ENCODE measurements at places on chromosomes 11 and 22. TPM values are rescaled to one million over a fixed set of nuclear protein-coding genes. Genes with fewer than 3 reads are reported as not detected.

The UCP3 gene
- 4.0 TPM for total RNA-seq

DNA sequence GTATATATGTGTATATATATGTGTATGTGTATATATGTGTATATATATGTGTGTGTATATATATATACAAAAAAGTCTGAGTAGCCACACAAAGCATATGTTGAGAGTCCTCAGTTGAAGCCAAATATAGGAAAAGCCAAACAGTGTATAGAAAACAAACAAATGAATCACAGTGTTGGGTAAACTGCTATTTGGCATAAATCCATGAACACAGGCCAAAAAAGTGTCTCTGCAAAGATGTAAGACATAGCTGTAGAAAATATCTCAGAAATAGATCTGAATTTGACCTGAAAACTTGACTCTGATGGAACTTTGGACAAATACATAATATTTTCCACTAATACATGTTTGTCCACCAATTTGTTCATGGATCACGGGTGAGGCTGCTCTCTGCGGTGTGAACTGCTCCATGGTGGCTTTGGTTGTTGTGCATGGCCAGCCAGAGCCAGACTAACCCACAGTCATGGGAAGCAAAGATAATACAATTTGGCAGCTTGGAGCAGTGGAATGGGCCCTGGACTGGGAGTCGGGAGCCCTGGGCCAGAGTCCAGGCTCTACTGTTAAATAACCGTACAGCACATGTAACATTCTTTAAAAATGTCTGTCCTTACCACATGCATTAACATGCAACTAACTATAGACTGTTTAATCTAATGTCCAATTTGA, 76.9 kb upstream of the EED start:
- no peak for DNase-seq

DNA sequence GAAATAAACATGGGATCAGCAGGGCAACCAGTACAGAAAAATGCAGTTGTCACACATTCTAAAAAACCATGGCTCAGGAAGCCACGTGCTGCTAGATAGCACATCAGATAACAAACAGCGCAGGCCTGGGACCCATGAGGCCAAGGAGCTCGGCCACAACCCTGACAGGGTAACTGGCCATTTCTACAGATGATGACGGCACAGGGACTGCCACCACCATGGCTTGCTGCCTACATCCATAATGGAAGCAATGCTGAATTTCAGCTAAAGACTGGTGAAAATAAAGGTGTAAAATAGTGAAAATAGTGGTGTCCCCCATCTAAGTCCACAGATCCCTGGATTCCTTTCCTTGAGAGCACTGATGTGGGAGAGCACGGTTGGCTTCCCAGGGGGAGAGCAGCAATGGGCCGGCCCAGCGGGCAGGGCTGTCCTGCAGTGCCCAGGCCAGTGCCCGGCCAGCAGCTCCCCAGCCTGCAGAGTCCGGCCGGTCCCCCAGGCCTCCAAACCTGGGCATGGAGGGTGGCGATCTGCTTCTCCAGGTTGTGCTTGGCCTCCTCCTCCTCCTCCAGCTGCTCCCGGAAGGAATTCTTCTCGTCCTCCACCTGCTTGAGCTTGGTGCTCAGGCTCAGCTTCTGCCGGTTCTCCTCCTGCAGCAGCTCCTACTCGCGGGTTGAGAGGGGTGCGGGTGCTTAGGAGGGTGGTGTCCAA, 40.0 kb downstream of the APOL1 start:
- DNase-seq = no peak

DNA sequence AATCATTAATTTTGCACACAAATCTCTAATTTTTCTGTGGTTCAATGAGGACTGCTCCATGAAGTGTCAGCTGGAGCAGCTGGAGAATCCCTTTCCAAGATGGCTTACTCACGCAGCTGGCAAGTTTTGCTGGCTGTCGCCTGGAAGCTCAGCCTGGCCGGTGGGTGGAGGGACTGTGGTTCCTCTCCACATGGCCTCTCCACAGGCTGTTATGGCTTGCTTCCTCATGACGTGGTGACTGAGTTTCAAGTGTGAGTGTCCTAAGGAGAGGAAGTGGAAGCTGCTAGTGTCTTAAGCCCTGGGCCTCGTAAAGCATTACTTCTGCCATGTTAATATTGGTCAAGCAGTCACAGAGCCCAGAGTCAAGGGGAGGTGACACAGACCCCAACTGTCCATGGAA, 14.0 kb upstream of the NRIP3 start:
- no peak for DNase-seq

The INPPL1 gene
- 171 TPM for total RNA-seq

GRCh38 chr11:102500829-102501228, 29.7 kb downstream of the MMP7 start:
- no peak for DNase-seq

The TRIM29 gene
- total RNA-seq = not detected

The ALDH3B1 gene
- total RNA-seq = 0.45 TPM

The P2RY6 gene
- 0.44 TPM for total RNA-seq

The MS4A4E gene
- total RNA-seq = not detected

The OR4P4 gene
- total RNA-seq = not detected

GRCh38 chr11:86174101-86175046, 70.2 kb upstream of the EED start:
- DNase-seq = no peak

The OR56A1 gene
- not detected for total RNA-seq

DNA sequence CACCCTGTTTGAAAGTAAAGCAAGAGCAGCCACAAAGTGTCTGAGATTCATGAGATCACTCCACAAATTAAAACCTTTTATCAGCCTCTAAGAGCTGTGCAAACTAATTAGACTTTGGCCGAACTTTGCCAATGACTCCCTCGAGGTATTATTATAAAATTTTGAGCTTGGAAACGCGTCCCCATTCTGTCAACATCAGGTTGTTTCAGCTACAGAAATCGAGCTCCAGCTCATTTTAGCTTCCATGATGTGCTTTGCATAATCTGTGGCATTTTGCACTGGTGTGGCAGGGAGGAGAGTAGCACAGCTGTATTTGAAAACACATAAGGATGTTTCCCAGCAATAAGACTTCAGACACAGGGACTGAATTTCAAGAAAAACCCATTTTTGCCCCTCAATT, 872.2 kb downstream of the NTM start:
- no peak for DNase-seq

GRCh38 chr11:68261749-68262543, 9.8 kb downstream of the C11orf24 start:
- no peak for DNase-seq

DNA sequence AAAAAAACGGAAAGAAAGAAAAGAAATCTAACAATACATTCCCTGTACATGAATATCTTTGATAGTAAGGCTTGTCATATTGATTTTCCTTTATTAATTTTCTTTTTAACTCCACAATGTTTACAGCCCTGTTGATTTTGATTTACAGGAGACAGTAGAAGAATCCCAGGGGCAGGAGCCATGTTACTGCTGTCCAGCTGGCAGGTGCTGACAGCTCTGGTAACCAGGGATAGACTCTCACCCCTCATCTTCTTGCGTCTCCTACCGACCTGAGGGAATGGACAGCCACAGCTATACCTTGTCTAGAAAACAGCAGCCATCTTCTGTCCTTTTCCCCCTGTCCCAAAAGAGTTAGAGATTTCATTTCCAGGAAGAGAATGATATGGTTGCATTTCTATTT, 37.4 kb downstream of the PRDM10 start:
- DNase-seq = no peak

GRCh38 chr11:2943711-2944118, 14.5 kb upstream of the PHLDA2 start:
- DNase-seq = no peak

DNA sequence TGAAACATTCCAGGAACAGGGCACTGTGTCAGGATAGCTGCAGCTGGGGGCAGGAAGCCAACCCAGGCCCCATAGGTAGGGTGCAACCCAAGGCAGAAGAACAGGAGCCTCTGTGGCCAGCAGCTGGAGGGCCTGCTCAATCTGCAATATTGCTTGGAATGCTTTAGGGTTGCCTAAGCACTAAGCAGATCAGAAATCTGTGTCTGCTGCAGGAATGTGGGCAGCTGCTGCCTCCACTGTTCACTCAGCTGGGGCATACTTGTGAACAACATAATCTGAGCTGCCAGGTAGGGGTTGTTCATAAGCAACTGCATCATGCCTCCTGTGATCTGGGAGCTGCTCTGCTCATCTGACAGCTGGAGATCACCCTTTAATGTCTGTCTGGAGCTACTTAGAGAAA, 1.7 kb downstream of the UBQLNL start:
- DNase-seq = no peak

DNA sequence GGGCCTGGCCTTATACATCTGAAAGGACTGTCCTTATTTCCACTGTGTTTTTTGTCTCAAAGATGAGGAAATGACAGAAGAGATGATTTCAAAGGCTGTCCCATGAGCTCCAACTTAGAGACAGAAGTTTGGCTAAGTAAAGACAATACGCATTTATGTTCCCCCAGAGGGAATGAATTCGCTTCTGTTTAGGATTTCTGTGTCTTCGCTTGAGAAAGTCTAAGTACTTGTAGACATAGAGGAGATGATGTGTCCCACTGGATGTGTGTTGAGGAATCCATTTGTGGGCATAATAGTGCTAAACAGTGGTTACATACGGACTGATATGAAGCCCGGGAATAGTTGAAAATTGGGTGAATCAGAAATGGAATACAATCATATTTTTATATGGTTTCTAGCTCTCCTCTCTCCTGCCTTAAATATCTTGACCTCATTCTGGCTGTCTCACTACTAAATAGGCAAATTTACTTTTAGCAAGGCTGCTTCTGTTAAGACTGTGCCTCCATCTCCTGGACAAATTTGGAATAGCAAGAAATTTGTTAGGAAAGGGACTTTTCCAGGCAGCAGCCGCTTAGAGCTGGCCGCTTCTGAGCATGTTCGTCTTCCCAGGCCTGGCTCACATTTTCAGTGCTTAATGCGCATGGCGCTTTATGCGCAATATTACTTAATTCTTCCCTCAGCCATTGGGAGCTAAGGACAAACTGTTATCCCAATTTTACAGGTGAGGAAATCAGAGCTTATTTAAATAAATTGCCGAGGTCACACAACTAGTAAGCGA, 1.9 kb upstream of the PEX26 start:
- DNase-seq = no peak

DNA sequence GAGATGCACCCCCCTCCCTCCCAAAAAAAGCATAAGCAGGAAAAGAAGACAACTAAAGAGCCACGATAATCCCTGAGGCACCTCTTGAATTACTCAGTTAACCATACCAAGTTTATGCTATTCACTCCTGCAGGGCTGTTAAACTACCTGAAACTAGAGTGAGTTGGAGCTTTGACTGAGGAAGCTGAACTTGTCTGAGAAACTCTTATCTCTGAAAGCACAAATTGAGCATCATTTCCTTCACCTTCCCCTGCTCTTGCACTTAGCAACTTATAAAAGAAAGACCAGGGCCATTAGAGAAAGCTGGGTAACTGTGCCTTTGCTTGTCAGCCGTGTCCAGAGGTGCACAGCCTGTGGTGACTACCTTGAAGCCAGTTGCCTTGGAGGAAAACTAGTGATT, 745.6 kb downstream of the NELL1 start:
- DNase-seq = no peak

The APOBEC3C gene
- 124 TPM for total RNA-seq

DNA sequence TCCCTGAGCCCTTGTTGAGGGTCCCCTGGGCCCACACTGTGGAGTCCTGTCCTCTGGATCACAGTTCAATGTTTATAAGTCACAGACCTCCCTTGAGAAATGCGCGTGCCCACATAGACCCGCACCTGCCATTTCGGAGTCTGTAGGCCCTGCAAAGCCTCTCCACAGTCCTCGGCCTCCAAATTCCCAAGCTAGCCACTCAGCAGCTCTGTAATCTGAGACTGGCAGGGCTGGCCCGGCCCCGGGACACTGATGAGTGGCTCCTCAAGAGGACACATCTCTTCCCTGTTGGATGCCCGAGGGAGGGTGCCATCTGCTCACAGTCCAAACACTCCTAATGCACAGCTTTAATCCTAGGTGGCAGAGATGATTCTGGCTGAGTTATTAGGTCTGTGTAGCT, 39.1 kb downstream of the B3GAT1 start:
- DNase-seq = no peak

GRCh38 chr22:47417699-47418098, 655.2 kb downstream of the TBC1D22A start:
- no peak for DNase-seq

DNA sequence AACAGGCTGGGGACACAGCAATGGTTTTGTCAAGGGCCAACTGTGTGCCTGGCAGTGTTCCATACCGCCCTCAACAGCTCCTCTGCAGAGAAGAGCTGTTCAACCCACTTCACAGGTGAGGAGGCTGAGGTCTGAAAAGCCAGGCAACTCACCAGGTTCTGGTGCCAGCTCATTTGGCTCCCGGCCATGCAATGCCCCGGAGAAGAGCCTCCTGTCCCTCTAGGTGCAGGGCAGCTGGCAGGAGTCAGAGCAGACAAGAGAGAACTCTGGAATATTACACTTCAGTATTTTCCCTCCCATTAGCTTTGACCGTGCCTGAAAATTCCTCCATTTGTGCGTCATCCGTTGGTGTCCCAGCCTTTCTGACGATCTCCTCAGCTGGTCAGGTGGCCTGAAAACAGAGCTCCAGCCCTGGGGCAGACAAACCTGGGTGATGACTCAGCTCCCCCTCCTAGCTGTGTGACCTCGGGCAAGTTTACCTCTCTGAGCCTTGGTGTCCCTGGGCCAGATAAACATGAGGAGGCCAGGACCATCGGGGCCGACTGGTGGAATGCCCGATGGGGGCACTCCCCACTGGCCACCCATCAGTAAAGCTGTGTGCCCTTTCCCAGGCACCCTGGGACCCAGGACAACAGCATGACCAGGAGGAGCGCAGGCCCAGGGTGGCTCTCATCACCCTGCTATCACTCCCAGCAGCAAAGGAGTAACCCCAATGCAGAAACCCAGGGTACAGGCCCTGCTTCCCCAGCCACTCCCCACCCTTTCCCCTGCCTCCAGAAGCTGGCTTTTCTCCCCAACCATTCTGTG, 9.6 kb upstream of the C1QTNF6 start:
- DNase-seq = peak; percentile 41

DNA sequence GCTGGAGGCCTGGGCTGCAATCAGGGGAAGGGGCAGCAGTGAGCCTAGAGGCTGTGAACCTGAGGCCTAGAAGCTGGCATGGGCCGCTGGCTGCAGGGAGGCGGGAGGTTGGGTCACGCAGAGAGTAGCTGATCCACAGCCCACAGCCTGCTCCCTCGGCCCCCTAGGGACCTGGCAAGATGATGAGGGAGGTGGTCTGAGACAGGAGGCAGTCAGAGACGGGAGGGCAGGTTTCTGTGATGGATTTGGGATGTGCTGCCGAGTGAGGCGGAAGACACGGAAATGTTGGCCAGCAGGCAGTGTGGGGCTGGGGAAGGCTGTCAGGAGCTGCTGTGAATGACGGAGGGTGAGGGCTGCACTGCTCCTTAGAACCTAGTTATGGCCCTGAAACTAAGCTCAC, 22.7 kb downstream of the LRFN4 start:
- no peak for DNase-seq

The CYB5R3 gene
- total RNA-seq = 65.4 TPM

DNA sequence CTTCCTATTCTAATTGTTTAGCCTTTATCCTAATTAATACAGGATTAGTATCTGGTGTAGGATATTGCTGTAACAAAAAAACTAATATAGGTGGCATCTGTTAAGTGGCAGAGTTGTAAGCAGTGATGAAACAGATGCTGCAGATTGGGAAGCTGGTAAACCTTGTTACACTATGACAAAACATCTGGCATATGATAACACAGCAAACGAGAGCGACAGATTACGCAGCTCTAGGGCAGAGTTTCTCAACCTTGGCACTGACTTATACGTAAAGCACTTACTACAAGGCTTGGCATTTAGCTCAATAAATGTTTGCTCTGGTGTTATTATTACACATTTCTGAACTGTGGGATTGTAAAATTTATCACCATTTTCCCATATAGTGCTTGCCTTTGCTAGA, 137.0 kb downstream of the ATG16L2 start:
- DNase-seq = no peak

GRCh38 chr11:119910051-119910450, 181.1 kb upstream of the NECTIN1 start:
- no peak for DNase-seq

The KIAA1671 gene
- total RNA-seq = 10.5 TPM

The MPZL2 gene
- total RNA-seq = 9.2 TPM

The WNT11 gene
- total RNA-seq = 2.1 TPM
